Renal pelvis (tissue), 12 donors: ENCODE measurements at places on chromosomes 5 and 9.

GRCh38 chr5:96288166-96288844 is 144.7 kb downstream of the PCSK1 start:
- no peak for DNase-seq

DNA sequence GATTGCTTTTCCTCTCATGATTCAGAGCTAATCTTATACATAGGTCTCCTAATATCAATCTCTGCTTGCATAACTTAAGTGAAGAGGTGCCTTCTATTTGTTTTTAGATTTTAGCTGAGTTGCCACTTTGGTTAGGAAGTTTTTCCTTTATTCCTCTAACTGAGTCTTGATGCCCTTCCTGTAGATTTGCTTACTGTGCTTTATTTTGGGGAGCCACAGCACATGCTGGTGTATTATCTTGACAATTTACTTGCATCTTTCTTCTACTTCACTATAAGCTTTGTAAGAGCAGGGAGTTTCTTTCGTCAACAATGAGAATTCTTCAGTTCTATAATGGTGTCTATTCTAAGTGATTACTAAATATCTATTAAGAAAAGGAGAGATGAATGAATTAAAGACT is 54.9 kb downstream of the GABRA6 start:
- DNase-seq: no peak

- DNase-seq: no peak
Observed at GRCh38 chr5:40396317-40396716, 283.4 kb upstream of the PTGER4 start.

DNA sequence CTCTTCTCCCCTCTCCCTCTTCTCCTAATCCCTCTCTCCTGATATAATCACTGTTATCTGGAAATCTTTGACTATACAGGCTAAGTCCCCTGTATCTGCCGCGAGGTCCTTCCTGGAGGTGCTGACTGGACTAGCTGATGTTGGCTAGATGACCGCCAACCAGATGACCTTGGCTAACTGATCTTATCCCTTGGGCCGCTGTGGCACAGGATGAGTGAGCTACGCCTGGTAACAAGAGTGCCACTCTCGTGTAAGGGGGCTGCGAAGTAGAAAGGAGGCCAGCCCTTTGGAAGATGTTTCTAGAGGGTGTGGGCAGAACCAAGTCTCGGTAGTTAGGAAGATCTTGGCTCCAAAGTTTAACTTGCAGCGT is 345 bp upstream of the PRRC1 start:
- no peak for DNase-seq

GRCh38 chr9:131255676-131256197 is 20.6 kb downstream of the FAM78A start:
- DNase-seq: no peak

DNA sequence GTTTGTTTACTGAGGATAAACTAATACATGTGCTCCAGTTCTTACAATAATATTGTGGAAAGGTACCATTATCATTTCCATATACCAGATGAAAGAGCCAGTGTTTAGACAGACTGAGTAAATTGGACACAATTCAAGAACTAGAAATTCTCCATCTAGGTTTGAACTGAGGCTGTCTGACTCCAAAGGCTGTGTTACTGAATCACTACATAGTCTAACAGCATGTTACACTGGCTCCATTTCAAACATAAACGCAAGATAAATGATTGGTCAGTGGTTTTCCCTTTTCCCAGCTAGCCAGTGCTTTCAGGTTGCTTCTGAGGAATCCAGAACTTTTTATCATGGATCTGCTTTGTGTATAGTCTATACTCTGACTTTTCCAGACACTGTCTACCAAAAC is 8.1 kb downstream of the SPDL1 start:
- no peak for DNase-seq

- DNase-seq: no peak
Observed at GRCh38 chr5:85452322-85453025, 1067.8 kb upstream of the EDIL3 start.
